ENCODE measurements at places on chromosomes 5 and 9. TPM values are rescaled to one million over a fixed set of nuclear protein-coding genes. Genes with fewer than 3 reads are reported as not detected.

SMC2 gene
- 7.7 TPM for polyA plus RNA-seq

IGFBPL1 gene
- not detected for polyA plus RNA-seq

PCDHGA11 gene
- not detected for polyA plus RNA-seq

FUT7 gene
- 37.4 TPM for polyA plus RNA-seq
